Epithelial cell of proximal tubule (primary cell): ENCODE measurements at places on chromosomes 16 and 17. TPM values are rescaled to one million over a fixed set of nuclear protein-coding genes. Genes with fewer than 3 reads are reported as not detected.

OR4D1 gene
- total RNA-seq = not detected in 2 replicates

- DNase-seq = no peak
These were observed 29.9 kb upstream of the CHMP6 start for GRCh38 chr17:80961541-80962330.

- DNase-seq = peak; percentile 83
These were observed 1.7 kb upstream of the RRAD start for GRCh38 chr16:66926961-66927436.

DNA sequence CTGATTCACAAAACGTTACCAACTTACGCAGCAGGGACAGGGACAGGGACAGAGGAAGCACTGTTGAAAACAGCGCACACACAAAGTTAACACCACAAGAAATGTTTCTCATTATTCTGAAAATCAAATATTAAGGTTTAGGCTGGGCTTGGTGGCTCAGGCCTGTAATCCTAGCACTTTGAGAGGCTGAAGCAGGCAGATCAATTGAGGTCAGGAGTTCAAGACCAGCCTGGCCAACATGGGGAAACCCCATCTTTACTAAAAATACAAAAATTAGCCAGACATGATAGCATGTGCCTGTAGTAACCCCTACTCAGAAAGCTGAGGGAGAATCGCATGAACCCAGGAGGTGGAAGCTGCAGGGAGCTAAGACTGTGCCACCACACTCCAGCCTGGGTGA is 4.2 kb downstream of the CYTH1 start:
- DNase-seq = no peak

- no peak for DNase-seq
These were observed 6.0 kb downstream of the VASN start for GRCh38 chr16:4377573-4378154.

MYH8 gene
- not detected in 2 replicates for total RNA-seq

- no peak for DNase-seq
These were observed 9.1 kb upstream of the ARL5C start for GRCh38 chr17:39174920-39175694.

- DNase-seq = no peak
These were observed 63.1 kb downstream of the MYO18A start for GRCh38 chr17:29116804-29117753.

MT4 gene
- not detected in 2 replicates for total RNA-seq

- DNase-seq = no peak
These were observed 23.0 kb upstream of the DNAI2 start for GRCh38 chr17:74251051-74251450.

DNA sequence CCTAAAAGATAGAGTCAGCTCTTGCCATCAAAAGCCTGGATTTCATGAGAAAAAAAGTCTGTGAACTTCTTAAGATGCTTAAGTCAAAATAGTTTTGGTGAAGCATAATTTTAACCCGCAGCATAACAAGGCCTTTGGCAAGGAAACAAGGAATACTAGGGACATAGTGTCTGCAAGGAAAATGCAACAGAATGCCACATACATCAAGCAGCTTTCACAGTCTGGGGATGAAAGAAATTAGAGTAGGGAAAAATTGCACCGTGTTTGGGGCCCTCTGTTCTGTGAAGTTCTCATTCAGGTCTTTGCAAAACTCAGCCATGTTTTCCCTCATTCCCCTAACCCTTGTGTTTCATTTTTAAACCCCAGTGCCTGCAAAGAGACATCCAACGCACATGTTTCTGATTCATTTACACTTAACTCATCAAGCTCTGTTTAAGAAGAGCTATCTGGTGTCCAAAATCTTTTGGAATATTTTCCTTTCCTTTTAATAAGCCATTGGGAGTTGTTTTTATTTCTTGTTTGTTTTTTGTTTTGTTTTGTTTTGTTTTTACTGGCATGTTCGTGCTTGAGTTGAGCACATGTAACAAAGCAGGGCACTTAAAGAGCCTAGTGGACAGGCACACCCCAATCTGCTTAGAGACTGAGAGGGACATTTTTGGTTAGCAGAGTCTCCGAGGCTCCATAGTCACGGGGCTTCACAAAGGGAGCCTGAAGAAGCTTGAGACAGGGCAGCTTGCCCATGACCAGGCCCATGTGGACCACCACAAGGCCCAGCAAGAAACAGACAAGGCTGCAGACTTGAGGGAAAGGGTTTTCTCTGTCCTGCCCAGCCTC is 116.5 kb downstream of the ANKFN1 start:
- no peak for DNase-seq

KLHL11 gene
- 12.3 and 13.8 TPM in 2 replicates for total RNA-seq

DNA sequence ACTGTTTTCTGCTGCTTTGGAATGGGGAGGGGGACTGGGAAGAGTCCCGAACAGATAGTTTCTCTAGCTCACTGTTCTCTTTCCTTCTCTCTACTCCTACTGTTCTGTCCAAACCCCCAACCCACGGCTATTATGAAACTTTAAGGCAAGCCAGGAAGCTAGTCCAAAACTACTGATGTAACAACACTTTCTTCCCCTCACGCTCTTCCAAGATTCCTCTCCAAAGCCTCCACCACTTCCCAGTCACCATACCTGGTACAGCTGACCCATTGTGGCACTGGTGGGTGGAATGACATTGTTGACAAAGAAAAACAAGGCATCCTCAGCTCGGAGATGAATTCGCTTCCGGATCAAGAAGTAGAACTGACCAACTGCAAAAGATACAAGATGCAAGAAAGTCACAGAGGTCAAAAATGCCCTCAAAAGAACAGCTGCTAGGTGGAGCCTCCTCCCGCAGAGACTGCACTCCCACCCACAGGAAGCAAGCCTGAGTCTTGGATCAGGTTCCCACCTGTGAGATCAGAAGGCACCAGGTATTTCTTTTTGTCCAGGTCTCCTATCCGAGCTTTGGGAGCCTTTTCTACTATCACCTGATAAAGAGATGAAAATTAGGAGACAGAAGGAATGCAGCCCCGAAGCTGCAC is 1.0 kb downstream of the GABARAP start:
- no peak for DNase-seq

DNA sequence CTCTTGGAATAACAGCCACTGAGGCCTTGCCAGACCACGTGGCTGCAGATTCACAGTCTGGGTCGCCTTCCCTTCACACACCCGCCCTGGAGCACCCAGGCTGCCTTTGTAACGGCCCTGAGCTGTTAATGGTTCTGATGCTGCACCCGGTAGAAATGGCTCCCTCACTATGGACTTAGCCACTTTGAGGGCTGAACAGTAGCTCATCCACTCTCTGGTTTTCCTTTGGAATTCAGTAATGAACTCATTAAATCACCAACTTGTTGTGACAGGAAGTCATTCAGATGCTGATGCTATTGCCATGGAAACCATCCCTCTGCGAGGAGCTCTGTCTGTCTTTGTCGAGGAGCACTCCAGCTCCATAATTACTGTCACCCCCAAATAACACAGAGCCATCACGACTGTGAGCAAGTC is 59.2 kb downstream of the CDK5R1 start:
- DNase-seq = no peak

CASKIN2 gene
- total RNA-seq = 9.5 and 12.2 TPM in 2 replicates

GRCh38 chr17:70872103-70872502 is 702.8 kb downstream of the KCNJ2 start:
- no peak for DNase-seq

- no peak for DNase-seq
These were observed 8.8 kb downstream of the WFIKKN2 start for GRCh38 chr17:50844117-50844700.

DNA sequence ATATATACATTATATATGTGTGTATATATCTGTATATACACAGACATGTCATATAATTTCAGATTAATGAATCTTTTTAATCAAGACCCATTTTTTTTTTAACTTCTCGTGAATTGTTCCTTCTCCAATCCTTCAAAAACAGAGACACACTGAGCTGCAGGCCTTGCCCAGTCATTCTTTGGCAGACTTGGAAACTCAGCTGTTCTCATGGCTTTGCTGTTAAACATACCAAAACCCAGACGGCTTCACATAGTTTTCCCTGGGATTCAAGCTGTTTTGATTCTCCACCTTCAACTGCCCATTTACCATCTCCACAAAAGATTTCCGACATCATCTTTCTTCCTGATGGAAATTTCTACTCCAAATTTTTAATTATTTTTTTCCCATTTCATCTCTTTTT is 148.7 kb downstream of the KCNJ2 start:
- no peak for DNase-seq

SNX20 gene
- not detected in 2 replicates for total RNA-seq

TPSD1 gene
- not detected in 2 replicates for total RNA-seq

GRCh38 chr17:38687286-38687685 is 12.5 kb upstream of the EPOP start:
- DNase-seq = no peak

DNA sequence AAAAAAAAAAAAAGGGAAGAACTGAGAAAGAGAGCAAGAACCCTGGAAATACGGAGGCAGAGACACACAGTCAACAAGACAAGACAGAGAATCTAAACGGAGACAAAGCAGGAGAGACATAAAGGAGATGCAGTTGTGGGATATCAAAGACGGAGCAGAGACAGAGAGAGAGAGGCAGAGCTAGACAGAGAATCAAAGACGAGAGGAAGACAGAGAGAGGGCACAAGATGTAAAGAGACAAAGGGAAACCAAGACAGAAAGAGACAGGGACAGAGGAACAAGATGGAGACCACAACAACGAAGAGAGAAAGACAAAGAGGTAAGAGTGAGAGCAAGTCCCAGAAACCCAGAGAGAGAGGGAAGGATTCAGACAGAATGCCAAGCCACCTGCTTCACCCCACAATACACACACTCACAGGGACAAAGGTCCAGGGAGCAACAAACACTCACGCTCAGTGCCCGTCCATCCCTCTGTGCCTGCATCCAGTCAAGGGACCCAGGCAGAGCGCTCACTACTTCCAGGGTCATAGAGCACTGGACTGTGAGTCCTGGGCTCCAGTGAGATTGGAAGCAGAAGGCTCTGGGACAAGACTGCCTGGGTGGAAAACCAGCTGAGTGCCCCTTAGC is 88.9 kb downstream of the C16orf78 start:
- DNase-seq = no peak

KRTAP4-8 gene
- not detected in 2 replicates for total RNA-seq

- no peak for DNase-seq
These were observed 70.7 kb downstream of the TEX14 start for GRCh38 chr17:58621174-58621573.

DNA sequence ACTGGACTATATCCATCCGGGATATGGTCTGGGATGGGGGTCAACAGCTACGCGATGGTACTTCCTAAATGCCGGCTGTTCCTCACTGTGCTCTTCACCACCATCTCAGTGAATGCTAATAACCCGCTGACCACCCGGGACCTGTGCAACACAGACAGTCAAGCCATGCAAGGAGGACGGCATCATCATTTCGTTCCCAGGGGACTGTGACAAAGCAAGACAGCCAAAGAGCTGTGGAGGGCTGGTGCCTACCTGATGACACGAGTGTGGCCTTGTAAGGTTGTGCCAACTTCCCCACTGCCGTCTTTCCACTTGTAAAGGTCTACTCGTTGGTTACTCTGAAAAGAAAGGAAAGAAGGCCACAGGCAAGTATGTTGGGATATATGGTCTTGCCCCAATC is 33.7 kb downstream of the WDR59 start:
- no peak for DNase-seq

DNA sequence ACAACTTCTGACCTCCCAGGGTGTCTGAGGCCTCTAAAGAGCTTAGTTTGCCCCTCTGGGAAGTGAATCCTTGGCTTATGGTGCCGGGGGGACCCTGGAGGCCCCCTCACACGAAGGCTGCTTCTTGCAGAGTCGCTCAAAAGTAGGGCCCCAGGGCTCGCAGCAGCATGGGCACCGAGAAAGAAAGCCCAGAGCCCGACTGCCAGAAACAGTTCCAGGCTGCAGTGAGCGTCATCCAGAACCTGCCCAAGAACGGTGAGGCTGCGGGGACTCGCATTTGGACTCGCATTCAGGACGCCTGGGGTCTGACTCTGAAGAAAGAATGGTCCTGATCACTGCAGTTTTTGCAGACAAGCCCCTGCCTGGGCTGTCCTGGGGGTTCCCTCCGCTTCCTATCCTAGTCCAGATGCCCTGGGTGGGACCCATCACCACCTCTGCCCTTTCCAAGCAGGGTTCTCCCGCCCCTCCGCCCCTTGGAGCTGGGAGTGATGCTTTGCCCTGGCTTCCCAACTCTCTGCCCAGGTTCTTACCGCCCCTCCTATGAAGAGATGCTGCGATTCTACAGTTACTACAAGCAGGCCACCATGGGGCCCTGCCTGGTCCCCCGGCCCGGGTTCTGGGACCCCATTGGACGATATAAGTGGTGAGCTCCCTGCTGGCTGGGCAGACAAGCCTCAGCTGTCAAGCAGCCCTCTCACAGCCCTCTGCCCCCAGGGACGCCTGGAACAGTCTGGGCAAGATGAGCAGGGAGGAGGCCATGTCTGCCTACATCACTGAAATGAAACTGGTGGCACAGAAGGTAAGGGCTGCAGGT is 698 bp downstream of the ACBD4 start:
- no peak for DNase-seq

DNA sequence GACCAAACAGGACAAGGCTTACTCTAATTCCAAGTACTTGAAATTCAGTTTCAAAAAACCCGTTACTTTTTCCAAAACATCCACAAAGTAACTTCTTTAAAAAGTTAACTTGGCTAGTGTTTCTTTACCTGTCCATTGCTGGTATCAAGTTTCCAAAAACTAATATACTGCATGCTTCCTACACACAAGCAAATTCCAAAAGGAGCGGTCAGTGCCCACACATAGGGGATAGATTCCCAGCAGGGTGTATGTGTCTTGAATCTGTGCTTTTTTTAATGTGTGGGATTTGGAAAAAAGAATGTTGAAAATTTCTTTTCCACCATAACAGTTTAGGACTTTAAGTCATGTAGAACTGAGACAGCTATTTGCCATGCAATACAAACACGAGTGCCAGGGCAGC is 367.8 kb upstream of the SOX9 start:
- DNase-seq = no peak

GRCh38 chr16:7351610-7352510 is 19.2 kb downstream of the RBFOX1 start:
- DNase-seq = no peak

HSD11B2 gene
- total RNA-seq = 1.2 and 2.2 TPM in 2 replicates
